ENCODE measurements at places on chromosomes 2 and 18.

GRCh38 chr2:141710589-141711239, 420.1 kb downstream of the LRP1B start:
- no peak for DNase-seq

- no peak for DNase-seq
These were observed 135.3 kb downstream of the DCC start for GRCh38 chr18:52475325-52475724.

DNA sequence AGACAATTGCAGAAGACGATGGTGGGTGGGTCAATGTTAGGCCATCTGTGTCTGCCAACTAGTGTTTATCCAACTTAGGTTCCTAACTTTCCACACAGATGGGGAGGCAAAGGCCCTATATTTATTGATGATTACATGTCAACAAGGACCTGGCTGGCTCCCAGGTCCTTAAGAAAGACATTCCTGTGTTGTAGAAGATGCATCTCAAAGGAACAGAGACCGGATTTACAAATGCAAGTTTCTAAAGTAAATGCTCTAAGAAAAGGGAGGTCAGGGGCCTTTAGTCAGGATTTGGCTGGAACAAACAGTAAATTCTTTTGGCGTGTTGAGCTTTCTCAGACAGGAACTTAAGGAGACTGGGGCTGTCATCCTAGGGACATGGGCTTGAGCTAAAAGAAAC, 175.0 kb downstream of the SH3BP4 start:
- no peak for DNase-seq

- no peak for DNase-seq
These were observed 88.0 kb downstream of the ZCCHC2 start for GRCh38 chr18:62610701-62611411.

DNA sequence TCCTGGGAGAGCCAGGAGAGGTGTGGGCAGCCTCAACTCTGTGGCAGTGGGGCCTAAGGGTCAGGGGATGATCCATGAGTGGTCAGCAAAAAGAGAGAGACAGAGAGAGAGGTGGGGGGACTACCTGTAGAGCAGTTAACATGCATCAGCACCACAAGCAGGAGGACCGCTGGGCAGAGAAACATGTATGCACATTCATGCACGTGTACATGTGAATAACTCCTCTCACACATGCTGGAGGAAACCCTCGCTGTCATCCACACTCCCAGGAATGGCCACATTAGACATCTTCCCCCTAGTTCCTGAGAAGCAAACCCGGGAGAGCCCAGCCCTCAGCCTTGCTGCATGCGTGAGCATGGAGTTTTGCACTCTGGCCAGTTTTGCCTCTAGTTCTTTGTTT, 166.1 kb downstream of the SMAD7 start:
- DNase-seq: no peak

- no peak for DNase-seq
These were observed 89.0 kb upstream of the RBMS1 start for GRCh38 chr2:160582490-160583145.

DNA sequence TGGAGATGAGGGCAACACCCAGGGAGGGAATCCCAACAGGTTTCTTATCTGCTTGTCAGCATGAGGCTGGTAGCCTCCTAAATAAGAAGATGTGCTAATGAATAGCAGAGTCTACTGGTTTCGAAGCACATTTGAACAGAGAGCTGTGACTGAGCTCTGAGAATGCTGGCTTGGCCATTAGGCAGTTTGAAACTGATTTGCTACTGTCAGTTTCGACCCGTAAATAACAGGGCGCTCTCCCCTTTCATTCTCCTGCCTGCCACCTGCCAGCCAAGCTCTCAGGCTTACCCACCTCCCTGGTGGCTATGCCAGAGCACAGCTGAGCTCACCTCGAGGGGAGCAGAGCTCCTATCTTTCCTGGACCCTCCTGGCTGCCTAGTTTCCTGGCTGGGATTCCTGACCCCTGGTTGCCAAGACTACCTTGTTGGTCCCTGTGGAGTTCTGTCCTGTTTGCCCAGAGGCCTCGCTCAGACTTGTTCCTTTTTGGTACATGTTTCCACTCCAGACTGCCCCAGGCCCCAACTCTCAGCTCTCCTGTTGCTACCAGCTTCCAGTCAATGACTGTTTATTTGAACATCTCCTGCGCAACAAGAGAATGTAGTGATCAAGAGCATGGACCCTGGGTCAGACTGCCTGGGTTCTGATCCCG, 102.3 kb upstream of the ALPP start:
- no peak for DNase-seq

- peak; percentile 21 for DNase-seq
These were observed 543.0 kb downstream of the TNS1 start for GRCh38 chr2:217459680-217460405.

GRCh38 chr2:200985799-200986198, 22.3 kb upstream of the ORC2 start:
- DNase-seq: peak; percentile 12

DNA sequence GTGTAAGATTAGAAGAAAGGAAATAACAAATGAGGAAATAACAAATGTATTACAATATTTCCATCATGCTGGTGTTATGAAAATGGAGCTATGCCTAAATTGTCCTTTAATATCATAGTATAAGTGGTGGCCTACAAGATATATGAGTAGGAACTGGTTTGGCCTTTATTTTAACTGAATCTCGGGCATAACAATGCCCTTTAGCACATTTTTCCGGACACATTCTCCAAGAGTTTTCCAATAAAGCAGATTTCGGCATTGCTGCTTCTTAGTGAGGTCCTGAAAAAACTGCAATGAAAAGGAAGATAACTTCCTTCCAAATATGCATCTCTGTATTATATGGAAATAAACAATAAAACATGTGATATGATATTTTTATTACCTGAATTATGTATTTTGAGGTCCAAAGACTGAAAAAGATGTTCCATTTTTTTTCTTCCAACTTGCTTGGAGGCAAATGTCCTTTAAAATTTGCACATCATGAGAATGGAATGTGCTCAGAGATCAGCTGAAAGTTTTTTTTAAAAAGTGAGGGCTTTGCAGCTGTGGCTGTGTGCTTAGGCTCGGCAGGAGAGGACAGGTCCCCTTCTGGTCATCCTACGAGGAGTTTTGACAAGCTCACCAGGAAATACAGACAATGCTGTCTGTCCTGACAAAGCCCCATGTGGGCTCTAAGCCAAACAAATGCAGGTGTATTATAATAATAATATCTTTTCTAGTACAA, 132.3 kb upstream of the RND3 start:
- DNase-seq: peak; percentile 35

GRCh38 chr2:226721541-226721940, 78.1 kb downstream of the IRS1 start:
- DNase-seq: no peak

DNA sequence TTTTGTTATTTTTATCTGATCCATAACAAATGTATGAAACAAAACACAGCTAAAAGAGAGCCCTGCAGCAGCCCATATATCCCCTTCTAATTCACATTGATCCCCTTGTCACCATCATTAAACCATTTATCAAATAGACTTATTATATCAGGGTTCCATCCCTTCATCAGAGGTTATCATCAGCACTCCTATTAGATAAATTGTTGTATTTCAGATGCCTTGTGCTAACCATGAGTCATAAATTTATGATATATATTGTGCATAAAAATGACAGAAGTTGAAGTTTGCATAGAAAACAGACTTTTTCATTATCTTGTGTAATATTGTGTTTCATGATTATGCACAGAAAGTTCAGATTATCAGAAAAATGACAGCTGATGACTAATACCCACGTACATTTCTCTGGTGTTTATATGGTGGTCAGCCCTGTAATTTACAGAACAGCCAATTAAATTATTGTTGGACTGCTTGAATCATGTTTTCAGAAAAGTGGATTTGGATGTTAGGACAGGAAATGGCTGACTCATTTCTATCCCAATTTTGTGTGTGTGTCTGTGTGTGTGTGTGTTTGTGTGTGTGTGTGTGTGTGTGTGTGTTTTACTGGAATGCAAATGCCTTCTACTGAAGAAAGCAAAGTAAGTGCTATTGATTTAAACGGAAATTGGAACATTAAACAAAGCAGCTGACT, 80.9 kb downstream of the PPP1R1C start:
- DNase-seq: peak; percentile 70

- DNase-seq: no peak
These were observed 1.3 kb downstream of the MRPL33 start for GRCh38 chr2:27772804-27773203.

DNA sequence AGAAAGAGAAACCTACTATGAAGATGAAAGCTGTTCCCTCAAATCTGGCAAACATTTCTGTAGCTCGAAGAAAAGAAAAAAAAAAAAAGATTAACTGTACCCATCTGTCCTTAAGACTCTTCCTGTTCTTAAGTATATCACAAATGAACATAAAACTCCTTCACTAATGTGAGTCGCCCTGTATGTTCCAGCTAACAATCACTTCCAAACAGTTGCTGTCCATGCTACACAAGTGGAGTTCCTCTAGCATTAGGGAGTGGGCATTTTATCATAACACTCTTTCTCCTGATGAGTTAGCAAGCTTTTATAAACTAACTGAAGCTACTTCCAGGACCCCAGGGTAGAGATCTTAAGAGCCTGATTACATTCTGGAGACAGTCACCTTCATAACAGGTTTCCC, 5.8 kb downstream of the CUL3 start:
- DNase-seq: no peak

DNA sequence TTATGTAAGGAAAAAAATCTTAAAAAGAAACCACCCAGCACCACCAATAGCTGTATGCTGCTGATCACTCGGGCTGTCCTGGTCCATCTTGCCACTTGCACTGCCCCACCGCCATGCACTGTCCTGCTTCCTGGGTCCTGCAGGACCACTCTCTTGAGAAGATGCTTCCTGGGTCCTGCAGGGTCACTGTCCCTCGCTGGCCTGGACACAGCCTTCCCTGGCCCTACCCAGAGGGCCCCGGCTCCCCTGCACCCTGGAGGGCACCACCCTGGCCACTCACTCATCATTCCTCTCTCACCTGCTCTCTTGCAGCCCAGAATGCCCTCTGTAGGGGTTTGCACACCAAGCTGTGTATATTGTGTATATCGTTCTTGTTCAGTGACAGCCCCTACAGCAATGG, 2.4 kb upstream of the OTOS start:
- no peak for DNase-seq

DNA sequence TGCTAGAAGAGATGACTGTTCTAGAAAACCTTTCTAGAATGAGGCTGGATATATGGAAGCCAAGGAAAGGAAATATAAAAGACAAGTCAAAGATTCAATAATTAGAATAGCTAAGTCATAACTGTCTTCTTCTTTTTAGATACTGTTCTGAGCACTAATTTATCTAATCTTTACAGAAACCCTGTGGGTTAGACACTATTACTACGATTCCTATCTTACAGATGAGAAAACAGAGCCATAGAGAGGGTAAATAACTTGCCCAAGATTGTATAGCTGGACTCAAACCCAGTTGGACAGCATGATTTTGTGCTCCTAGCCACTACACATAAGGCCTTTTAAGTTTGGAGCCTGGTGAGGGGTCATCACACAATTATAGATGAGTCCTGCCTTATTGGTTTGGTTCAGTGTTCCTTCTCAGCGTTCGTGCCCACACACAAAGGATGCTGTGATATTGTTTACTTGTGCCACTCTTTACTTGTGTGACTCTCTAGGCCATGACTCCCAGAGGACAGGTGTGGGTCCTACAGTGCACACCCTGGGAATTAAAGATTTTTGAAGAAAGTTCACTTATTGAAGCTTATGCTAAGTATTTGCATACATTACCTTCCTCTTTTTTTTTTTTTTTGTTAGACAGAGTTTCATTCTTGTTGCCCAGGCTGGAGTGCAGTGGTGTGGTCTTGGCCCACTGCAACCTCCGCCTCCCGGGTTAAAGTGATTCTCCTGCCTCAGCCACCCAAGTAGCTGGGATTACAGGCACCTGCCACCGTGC, 153.7 kb downstream of the PRKCE start:
- no peak for DNase-seq

- DNase-seq: no peak
These were observed 59.6 kb downstream of the MEX3C start for GRCh38 chr18:51137891-51138290.

- DNase-seq: no peak
These were observed 268.4 kb upstream of the CDH19 start for GRCh38 chr18:66872277-66872676.

DNA sequence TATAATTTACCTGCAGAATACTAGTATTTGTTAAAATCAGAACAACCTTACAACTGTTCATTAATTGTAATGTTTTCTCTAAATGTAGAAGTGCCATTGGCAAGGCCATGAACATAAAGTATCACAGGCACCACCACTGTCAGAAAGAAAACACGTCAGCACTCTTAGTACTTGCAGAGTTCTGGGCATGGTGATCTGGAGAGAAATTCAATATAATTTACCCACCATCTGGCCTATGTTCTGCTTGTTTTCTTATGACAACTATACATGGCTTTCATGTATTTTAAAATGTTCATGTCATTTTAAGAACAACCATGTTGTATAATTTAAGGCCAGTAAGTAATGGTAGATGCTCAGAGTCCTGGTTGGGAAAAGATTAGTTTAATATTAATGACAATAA, 114.2 kb upstream of the SULT1C3 start:
- DNase-seq: no peak

DNA sequence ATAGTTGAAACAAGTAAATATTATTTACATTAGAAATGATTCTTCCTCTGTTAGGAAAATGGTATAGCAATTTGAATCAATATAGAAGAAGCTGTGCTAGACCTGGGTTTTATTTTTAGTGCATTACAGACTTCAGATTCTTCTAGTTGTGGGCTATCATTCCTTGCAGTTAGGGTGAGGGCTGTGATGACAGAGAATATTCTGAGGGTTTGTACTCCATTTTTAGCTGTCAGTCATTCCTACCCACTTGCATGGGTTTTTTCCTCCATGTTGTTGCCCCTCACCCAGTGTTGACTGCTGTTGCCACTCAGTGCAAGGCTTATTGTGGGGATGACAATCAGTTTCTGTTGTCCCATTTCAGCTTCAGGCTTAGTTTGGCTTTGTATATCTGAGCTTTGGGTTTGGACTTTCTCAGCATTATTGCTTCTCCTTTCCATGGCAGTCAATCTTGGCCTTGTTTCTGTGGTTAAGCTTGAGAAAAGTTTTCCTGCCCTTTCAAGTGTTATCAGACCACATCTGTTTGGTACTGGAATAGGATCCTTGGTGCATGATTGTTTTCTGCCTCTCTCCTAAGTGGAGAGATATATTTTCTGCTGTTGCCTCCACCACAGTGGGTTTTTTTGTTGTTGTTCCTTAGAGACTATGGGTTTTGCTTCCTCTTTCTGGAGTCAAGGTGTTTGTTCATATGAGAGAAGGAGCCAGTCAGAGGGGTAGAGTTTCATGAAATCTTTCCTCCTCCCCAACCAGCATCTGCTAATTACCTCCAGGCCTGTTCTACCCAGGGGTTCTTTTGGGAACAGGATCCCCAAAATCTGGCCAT, 312.7 kb upstream of the CWC22 start:
- DNase-seq: no peak

GRCh38 chr18:22977847-22978701, 44.9 kb downstream of the RBBP8 start:
- peak; percentile 52 for DNase-seq
